ENCODE measurements at places on chromosomes 1 and 21. TPM values are rescaled to one million over a fixed set of nuclear protein-coding genes. Genes with fewer than 3 reads are reported as not detected.

C1orf87 gene
- total RNA-seq: 0.14 TPM

DR1 gene
- 45.1 TPM for total RNA-seq

DNA sequence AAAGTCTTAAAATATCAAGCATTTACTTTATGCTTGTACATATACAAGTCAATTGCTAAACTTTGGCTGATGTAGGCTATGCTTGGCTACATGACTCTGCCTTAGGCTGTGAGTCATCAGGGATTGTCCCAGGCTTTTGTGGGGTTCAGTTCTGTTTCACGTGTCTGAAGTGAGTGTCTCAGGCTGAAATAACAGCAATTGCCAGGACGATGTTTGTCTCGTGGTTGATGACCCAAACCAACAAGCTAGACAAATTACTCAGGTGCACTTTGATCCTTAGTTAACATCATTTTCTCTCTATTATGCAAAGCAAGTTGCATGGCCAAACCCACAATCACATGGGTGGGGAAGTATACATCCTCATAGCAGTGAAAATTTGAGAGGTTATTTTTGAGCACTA is 410.1 kb downstream of the BRINP3 start:
- DNase-seq: no peak

GRCh38 chr21:25385911-25386474 is 221.3 kb downstream of the MRPL39 start:
- DNase-seq: no peak

DNA sequence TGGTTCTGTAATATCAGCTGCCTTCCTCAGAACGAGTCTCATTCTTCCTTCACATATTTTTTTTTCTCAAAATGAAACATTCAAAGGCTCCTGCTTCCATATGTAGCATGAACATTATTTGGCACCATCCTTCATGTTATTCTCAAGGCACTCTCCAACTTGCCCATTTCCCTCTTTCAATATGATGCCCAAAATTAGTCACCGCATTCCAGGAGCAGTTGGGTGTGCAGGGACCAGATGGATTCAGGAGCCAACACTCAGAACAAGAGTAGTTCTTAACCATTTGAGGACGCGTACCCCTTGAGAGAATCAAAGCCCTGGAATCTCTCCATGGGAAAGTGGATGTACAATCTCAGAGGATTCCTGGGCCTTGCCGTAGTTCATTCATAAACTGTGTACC is 50.3 kb downstream of the KCNK1 start:
- no peak for DNase-seq

- DNase-seq: no peak
Observed at GRCh38 chr1:234495231-234495990, 16.4 kb upstream of the TARBP1 start.

- DNase-seq: no peak
Observed at GRCh38 chr1:15065736-15066135, 87.8 kb upstream of the TMEM51 start.

GRCh38 chr1:38270849-38271633 is 224.4 kb upstream of the POU3F1 start:
- DNase-seq: no peak

DNA sequence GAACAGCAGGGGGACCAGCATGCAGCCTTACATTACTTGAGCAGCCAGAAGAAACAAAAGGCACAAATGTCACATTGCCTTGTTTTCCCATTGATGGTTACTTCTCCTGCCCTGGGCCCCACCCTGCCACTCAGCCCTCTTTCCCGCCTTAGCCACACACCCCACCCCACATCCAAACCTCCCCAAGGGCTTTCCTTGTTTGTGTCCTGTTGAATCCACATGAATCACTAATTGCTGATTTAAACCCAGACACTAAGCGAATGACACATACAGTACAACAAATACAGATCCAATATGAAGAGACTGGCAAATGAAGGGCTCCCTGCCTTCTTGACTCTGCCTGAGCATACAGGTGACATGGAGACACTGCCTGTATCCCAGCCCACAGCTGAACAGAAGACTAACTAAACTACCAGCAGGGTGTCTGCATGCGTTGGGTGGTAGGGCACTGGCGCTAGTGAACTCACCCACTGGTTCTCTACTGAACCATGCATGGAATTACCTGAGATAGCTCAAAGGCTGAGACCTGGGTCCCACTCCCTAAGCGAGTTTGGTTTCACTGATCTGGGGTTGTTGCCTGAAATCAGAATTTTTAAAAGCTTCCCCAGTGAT is 3.1 kb downstream of the IGSF3 start:
- peak; percentile 32 for DNase-seq

- no peak for DNase-seq
Observed at GRCh38 chr1:152566681-152567080, at the start of gene LCE3E. Gene LCE3E, minus strand, starts transcription at chr1:152566780. Its CDS starts 572 bp downstream, at chr1:152566208.

Measured in mucosa of descending colon (tissue), 3 donors.